ENCODE measurements at places on chromosomes 4 and X.

DNA sequence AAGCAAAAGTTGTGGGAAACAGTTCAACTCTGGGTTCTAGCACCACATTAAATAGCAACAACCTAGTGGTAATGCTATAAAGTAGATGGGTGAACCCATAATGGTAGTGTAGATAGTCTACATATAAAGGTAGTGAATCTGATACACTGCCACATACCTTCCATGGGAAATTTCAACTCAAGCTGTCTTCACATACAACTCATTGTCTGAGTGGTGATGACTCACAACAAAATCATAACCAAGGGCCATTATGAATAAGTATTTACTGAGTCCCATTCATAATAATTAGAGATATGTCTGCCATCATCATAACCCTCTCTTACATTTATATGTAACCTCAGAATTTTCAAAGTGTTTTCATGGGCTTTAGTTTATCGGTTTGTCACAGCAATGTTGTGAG lies 34.8 kb downstream of the EGF start:
- no peak for DNase-seq

- no peak for DNase-seq
Observed at GRCh38 chr4:72663828-72664227, 94.8 kb upstream of the ADAMTS3 start.

DNA sequence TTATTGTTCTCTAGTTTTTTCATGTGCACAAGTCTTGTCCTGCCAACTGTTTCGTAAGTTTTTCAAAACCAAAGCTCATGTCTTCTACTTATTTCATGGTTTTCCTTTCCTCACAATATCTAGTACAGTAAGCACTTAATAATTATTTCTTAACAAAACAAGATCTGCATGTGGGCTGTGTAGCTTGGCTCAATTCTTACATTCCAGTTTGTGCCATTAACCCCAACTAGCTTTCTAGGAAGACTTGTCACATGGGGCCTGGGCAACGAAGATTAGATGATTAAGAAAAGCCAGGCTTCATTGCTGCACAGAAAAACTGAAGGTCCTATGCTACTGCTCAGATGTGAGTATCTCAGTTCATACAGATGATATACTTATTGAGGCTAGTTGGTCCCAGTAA lies 155.3 kb upstream of the TEX13A start:
- no peak for DNase-seq

GRCh38 chr4:128782076-128782715 lies 27.3 kb upstream of the JADE1 start:
- no peak for DNase-seq

GRCh38 chrX:17298564-17298963 lies 76.4 kb upstream of the NHS start:
- DNase-seq = no peak

DNA sequence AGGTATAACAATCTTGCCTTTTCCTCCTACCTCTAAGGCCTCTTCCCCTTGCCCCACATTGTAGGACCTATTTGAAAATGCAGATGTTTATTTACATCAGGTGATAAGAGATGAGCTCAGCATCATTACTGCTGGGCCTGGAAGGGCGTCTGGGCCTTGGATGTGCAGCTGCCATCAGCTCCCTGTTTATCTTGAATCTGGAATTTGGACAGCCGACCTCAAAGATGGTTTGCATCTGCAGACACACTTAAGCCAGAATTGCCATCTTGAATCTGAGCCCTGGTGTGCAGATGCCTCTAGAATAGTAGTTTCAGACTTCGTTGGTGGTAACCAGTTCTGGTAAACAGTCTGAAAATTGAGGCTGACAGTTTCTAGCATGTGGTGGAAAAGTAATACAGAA lies 59.0 kb downstream of the FAM193A start:
- DNase-seq = no peak

DNA sequence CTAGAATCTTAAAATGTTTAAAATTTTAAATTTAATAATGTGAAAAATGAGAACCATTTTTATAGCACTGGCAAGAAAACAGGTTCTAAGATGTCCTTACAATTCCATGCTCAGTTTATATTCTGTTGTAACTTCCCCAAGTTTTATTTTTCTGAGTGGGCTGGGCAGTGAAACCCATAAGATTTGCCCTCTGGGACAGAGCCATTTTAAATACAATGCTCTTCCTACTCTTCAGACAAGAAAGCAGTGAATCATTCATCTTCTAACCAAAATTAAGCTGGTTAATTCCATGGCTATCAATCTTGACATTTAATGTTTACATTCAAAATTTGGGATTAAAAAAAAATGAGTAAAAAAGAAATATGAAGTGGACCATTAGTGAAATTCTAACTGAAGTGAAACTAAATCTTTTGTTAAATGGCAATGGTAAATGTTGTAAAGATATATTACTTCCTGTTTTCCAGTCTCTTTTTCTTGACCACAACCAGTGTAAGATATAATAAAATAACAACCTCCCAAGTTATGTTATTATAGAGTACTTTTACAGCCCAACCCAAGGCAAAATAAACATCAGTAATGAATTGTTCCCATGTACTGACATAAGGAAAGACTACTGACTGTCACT lies 37.2 kb upstream of the PTPN13 start:
- DNase-seq = no peak

DNA sequence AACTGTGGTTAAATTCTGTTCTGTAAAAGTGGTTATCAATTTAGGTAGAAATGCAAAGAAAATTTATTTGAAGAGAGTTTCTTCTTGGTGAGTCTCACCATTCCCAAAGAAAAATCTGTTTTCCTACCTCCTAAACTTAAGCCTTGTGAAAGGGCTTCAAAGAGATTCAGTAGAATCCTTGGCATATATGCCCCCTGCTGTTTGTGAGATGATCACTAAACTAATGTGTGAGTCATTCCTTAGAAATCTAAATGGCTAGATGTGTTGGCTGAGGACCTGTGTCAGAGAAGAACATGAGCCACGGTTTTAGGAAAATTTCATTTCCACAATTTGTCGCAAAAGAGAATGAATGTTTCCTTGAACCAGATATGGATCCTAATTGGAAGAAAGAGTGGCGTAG lies 260.9 kb downstream of the SLC7A11 start:
- no peak for DNase-seq

DNA sequence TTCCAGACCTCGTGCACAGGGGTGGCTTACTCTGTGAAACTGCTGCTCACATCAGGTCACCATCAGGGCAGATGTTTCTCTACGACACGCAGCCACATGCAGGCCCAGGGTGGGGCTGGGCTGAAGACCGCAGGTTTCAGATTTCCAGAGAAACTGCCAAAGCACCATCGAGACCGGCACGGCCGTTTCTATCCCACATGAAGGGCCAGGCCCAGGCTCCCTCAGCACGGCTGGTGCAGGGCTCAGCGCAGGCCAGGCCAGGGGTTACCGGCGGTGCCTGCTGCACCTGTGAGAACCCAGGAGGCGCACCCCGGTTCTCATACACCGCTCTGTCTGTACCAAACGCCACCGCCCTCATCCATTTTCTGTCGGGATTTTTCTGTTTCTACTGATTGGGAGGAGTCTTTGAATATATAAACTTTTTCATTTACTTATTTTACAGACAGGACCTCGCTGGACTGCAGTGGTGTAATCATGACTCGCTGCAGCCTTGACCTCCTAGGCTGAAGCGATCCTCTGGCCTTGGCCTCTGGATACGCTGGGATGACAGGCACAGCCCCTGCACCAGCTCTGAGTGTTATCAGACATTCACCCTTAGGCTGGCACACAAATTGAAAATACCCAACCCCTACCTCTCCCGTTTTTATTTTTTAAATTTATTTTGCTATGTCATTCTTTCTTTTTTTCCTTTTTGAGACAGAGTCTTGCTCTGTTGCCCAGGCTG lies 17.1 kb downstream of the CTBP1 start:
- no peak for DNase-seq

GRCh38 chr4:30714408-30715031 lies 5.6 kb upstream of the PCDH7 start:
- peak; percentile 5 for DNase-seq

- no peak for DNase-seq
Observed at GRCh38 chr4:156346959-156347385, 393.3 kb upstream of the CTSO start.

DNA sequence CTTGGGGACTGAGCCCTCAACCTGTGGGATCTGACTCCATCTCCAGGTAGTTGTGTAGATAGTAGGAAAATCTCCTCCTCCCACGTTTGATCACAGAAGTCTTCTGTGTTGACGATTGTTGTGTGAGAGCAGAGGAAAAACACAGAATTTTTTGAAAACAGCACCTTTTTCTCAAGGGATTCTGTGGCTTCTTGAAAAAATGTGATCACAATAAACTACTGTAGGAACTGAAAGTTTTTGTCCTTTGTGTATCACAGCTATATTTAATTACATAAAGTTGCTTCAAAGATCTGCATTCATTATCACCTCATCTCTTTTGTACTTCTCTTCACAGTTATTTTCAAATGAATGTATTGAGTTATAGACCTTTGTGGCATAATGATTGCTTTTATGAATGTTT lies 85.1 kb downstream of the AFF1 start:
- no peak for DNase-seq

DNA sequence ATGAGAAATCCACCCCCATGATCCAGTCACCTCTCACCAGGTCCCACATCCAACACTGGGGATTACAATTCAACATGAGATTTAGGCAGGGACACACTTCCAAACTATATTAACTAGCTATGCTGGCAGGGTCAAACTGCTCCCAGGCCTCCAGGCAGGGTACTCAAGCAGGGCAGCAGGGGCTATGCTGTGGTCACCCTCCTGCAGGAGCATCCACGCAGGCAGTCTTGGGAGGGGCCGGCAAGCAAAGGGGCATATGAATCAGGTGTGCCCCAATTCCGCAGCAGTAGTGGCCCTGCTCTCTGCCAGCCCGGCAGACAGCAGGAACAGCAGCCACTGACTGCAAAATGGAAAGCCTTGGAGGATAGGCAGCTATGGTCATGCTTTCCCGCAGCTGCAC lies 74.6 kb upstream of the PRDX4 start:
- DNase-seq = no peak

GRCh38 chr4:108751321-108751720 lies 11.5 kb downstream of the ETNPPL start:
- no peak for DNase-seq

- no peak for DNase-seq
Observed at GRCh38 chr4:83258461-83258860, 26.1 kb downstream of the COQ2 start.

DNA sequence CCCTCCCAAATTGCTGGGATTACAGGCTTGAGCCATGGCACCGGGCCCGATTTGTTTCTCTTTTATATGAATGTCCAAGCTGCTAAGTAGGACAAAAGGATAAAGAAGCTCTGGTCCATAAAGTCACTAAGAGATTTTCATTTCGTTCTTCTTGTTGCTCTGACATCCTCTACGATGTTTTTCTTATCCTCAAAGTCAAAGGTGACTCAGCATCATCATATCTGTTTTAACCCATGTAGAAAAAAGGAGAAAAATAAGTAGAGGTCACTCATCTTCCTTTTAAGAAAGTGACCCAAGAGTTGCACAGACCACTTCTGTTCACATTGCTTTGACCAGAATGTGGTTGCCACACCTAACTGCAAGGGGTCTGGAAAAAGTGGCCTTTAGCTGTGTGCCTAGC lies 29.3 kb upstream of the DYNLT3 start:
- no peak for DNase-seq

- no peak for DNase-seq
Observed at GRCh38 chrX:30943984-30944383, 54.9 kb upstream of the TAB3 start.

DNA sequence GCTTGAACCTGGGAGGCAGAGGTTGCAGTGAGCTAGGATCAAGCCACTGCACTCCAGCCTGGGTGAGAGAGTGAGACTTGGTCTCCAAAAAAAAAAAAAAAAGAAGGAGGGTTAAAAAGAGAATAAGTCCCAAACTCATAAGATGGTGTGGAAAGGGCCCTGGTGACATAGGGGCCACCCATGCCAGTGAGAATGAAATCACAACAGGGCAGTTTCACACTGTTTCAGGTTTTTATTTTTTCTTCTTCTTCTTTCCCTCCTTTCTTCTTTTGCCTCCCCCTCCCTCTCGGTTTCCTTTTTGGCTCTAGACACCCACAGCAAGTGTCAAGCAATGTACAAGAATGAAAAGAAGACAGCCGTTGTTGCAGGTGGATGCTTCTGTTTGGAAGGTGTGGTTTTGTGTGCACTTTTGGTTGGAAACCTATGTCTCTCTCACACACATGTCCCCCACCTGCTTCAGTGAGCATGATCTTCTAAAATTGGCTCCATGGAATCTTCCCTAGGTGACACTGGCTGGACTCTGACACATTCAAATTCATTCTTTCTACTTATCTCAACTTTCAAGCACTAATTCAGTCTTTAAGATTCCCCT lies 14.4 kb upstream of the TLR8 start:
- no peak for DNase-seq

DNA sequence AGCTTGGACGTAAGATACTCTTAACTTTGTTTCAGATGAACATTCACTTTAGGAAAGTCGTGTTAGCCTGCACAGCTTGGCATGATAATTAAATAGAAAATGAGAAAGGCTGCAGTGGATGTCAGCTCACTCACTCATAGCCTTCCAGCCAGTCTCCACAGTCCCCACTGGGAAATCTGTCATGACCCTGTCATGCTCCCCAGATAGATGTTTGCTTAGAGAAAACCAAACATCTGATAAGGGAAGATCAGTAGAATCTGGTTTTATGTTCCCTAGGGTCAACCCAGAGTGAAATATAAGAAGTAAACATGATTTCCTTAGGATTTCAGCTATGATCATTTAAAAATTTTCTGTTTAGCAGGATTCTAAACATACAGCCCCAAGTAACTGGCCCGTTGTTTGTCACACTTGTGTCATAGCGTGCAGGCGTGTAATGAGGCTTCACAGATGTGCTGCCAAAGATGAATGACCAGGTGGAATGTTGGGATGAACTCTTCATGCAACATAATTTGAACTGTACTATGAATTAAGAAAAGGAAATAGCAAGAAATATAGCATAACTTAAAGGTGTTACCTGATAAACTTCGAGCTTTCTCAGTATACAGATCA lies 180.1 kb downstream of the BANK1 start:
- DNase-seq = no peak

DNA sequence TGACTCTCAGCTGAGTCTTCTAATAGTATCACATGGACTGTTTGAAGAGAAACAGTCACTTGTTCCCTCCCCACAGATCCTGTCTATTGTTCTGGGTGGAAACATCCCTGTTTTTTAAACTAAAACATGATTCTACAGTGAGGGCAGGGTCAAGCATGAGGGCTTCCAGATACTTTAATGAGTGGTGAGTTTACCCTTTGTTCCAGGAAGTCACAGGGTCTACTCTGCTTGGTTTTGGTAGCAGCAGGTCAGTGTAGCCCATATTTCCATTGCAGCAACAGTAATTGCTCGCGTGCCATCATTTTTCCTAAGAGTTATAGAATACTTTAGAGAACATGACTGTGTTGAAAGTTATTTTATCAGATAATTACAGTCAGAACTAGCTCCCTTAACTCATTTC lies 87.4 kb downstream of the ZNF732 start:
- no peak for DNase-seq

DNA sequence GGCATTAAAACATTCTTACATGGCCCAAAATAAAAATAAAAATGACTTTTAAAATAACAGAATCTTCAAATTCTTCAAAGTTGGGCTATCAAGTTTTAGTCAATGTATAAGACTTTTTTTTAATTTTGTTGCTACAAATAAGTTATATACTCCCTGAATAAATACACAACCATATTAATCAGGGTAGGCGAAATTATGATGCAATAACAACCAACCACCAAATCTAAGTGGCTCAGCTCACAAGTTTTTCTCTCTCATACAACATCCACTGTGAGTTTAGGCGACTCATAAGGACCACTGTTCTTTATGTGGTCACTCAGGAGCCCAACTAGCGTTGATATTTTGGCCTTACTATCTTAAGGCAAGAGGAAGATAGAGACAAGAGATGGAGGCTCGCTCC lies 11.2 kb downstream of the NEUROG2 start:
- no peak for DNase-seq
